CD4-positive, alpha-beta T cell treated with Interleukin-6 at 100 ng/mL for 8 hours (primary cell): ENCODE measurements at places on chromosomes 6 and 20.

DNA sequence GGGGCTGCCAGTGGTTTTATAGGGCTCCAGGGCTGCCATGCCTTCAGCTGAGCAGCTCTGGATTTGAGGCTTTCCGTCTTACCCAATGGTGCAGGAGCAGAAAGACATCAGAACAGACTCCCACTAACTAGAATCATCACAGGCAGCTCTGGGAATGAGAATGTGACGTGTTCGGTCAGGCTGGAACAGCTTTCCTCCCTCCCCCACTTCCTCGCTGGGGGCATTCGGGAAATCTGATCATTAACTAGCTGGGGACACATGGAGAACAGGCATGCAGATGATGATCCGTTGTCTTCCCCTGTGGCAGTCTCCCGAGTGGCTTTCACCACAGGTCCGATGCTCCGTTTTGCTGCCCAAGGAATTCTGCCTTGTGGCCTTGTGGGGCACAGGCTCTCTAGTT, 5.5 kb upstream of the MTG2 start:
- DNase-seq = no peak

DNA sequence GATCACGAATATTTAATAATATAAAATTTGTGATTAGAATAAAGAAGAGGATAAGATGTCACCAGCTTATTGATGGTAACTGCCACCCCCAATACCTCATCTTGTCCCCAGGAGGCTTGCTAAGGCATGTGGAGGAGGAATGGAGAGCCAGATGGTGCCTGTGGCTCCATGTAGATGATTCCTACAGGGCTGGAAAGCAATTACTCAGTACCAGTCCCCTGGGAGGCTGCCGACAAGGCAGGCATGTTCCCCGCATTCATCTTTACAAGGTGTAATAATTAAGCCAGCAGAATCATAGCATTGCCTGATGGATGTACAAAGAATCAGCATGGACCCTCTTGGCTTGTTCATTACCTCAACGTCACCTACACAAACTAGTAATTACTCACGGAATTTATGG, 155.3 kb downstream of the PLCB1 start:
- DNase-seq = no peak

GRCh38 chr6:971981-972640, 279.2 kb upstream of the EXOC2 start:
- DNase-seq = no peak

DNA sequence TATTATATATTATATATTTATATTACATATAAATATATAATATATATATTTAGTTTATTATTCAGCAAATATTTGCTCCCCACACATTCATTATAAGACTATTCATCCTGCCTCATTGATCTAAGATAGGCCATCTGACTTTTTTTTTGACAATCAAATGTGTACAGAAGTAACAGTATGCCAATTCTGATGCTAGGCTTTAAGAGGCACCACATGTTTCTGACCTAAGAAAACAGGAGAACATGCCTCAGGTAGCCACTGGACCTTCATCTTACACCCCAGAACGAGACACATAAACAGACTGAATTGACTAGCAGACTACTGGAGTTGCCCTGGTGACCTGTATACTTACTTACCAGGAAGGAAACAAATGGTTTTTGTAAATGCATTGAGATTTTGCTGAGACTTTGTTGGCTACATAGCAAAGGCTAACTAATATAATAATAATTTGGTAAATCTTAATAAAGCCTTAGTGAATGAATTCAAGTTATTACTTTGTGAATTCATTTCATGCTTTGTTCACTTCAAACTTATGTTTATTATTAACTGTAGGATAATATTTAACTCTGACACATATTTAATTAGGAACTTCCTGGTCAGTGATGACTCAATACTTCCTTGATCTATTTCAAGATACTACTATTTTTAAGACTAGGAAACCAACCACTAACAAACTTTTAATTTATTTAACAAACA, 13.4 kb upstream of the MYO6 start:
- DNase-seq = no peak

DNA sequence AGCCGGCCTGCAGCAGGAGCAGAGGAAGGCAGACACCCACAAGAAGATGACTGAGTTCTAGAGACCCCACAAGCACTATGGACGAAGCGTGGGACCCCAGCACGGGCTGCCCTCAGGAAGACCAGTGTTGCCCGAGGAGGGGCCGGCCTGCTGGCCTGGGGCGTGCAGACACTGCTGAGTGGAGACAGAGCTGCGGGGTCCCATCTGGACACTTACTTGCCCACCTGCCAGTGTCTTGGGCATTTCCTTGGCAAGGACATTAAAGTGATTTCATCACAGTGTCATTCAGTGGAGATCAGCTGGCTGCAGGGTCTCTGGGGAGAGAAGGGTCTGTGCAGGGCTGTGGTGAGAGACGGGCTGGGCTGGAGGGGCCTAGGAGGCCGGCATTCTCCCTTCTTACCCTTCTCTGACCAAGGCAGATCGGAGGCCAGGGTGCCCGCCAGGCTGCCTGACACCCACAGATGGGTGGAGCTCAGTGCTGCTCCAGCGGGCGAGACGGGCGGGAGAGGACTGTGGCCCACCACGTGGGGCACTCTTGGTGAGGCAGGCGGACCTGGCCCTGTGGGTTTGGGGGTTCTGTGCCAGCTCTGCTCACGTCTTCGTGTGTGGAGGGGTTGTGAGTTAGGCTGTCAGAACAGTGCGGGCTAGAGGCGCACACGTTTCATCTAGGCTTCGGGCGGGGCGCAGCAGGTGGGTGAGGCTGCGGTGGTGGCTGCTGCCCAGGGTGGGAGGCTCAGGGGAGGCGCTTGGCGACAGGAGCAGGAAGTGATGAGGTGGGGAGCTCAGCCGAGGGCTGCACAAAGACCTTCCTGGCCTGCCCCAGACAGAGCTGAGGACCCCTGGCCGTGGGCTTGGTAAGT, at the start of gene LIME1:
TSS of gene LIME1 (plus strand) at position 806 of the 860 bp plus-strand sequence. CDS start 886 bp downstream, outside the sequence.
- peak; percentile 84 for DNase-seq

- DNase-seq = peak; percentile 17
Observed at GRCh38 chr6:117976030-117976651, 69.1 kb downstream of the SLC35F1 start.

DNA sequence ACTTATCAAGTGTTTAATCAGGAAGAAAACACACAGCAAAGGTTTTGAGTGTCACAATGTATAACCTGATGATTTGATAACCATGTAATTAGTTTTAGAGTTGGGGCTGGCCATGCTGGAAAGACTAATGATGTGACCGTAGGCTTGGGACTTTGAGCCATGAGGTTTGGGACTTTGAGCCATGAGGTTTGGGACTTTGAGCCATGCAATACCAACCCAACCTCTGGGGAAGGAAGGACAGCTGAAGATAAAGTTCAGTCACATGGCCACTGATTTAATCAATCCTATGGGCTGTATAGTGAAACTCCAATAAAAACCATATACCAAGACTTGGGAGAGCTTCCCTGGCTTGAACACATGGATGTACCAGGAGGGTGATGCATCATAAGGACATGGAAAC, 32.8 kb downstream of the SLC35B3 start:
- no peak for DNase-seq

DNA sequence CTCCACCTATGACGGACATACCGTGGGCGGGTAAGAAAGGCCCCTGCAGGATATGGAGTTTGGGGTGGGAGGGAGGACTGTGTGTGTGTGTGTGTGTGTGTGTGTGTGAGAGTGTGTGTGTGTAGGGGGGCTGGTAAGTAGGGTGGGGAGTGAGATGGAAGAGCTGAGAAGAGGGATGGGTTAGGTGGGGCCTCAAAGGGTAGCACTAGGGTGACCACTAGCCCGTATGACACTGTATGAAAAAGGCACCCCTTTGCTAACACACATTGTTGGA, 7.1 kb downstream of the DDR1 start:
- DNase-seq = no peak

DNA sequence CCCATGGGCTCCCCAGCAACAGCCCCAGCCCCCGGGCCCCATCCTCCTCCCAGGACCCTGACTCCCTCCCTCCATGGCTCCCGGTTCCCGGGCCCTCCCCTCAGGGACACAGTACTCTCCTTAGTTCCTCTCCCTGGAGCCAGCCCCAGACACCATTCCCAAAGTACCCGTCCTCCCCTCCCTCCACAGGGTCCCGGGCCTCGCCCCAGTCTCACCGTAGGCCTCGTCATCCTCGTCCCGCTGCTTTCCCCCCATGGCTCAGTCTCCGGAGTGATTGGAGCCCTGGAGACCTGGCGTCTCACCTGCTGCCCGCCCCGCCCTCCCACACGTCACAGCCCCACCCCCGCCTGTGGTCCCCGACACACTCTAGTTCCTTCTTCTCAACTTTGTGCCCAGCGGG, at the start of gene SLC44A4:
TSS of gene SLC44A4 (minus strand) at position 272 of the 400 bp plus-strand sequence. CDS start at position 255, 17 bp downstream.
- no peak for DNase-seq

GRCh38 chr6:16199804-16200203, 38.6 kb upstream of the GMPR start:
- DNase-seq = no peak

- no peak for DNase-seq
Observed at GRCh38 chr6:2505624-2506023, 245.1 kb downstream of the MYLK4 start.
